GM23248 (cell line): ENCODE measurements at places on chromosomes 12 and 14. TPM values are rescaled to one million over a fixed set of nuclear protein-coding genes. Genes with fewer than 3 reads are reported as not detected.

The GPR84 gene
- total RNA-seq = not detected in 2 replicates

The PPM1H gene
- total RNA-seq = 0.13 and 1.2 TPM in 2 replicates

The EXOC3L4 gene
- not detected in 2 replicates for total RNA-seq

The ALDH1L2 gene
- 50.9 and 83.0 TPM in 2 replicates for total RNA-seq

The SERPINA10 gene
- not detected in 2 replicates for total RNA-seq

The PIWIL1 gene
- total RNA-seq = not detected in 2 replicates

The OLR1 gene
- total RNA-seq = 6.3 and 6.8 TPM in 2 replicates

The OR10AD1 gene
- not detected in 2 replicates for total RNA-seq

The PIP4P1 gene
- total RNA-seq = 18.6 and 244 TPM in 2 replicates

The LMO3 gene
- not detected in 2 replicates for total RNA-seq

The TDG gene
- total RNA-seq = 22.8 and 24.0 TPM in 2 replicates

The SRRM4 gene
- total RNA-seq = not detected in 2 replicates

- no peak for DNase-seq
Observed at GRCh38 chr14:59422069-59422881, 42.9 kb downstream of the GPR135 start.

GRCh38 chr12:68510397-68510796 is 100.3 kb upstream of the RAP1B start:
- DNase-seq = no peak

DNA sequence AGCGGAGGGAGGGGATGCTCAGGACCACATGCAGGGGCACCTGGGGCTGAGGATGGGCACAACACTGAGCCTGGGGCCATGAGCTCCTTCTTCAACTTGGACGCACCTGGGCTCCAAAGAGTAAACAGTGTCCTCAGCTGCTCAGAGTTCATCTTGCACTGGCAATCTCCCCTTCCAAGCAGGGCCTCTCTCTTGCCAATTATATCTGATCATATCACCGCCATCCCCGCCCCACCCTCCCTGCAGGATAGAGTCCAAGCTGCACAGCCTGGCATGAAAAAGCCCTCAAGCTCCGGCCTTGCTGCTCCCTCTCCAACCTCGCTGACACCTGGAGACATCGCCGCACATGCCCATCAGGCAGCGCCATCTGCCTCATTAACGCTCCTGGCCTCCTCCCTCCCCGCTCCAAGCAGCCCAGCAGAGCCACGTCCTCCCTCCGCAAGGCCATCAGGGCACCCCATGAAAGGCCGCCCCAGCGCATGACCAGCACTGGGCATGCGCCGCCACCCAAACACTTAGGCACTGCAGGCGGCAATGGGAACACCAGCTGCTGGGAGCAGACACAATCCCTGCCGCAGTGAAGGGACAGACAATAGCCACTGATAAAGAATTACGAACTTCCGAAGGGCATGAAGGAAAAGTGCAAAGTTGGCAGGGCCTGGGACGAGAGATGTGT is 88.8 kb downstream of the CHGA start:
- DNase-seq = no peak

- no peak for DNase-seq
Observed at GRCh38 chr12:67151886-67152285, 117.3 kb upstream of the CAND1 start.

GRCh38 chr14:92472860-92473259 is 40.7 kb upstream of the RIN3 start:
- DNase-seq = peak; percentile 31

- DNase-seq = no peak
Observed at GRCh38 chr14:21258889-21259787, 10.1 kb downstream of the HNRNPC start.

- no peak for DNase-seq
Observed at GRCh38 chr12:119666900-119667576, 895 bp upstream of the PRKAB1 start.

DNA sequence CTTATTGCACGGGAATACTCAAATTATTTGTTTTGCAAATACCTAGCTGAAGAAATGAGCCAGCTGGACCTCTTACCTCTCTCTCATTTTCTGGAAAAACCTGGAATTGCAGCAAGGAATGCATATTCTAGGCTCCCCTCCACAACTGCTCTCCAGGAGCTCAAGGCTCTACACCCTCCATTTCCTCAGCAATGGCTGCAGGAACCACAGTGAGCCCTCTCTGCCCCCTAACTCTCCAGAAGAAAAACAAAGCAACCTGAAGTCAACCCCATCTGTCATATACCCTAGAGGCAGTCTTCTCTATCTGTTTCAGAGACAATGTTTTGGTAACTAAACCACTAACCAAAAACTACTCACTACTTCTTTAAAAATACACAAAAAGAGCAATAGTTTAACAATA is 221.6 kb downstream of the SLC25A21 start:
- DNase-seq = no peak

DNA sequence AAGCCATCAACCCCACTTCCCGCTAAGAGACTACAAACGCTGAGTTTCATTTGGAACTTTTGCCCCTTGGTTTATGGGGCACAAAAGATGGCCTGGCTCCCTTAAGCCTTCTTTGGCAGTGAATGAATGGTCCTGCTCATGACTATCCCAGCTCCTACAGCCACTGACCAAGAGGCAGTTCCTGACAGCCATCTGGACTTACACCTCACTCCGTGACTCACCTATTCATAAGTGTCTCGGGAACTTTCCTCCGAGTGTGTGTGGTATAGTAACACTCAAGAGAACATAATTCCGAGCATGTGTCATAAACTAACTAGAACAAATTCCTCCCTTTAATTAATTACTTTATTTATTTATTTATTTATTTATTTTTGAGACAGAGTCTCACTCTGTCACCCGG is 51.9 kb upstream of the NUDT4 start:
- peak; percentile 95 for DNase-seq

GRCh38 chr14:105128059-105128458 is 40.5 kb downstream of the JAG2 start:
- DNase-seq = no peak

- DNase-seq = no peak
Observed at GRCh38 chr12:42190376-42190775, 45.7 kb upstream of the GXYLT1 start.

- DNase-seq = no peak
Observed at GRCh38 chr14:73861073-73861472, 9.4 kb downstream of the PTGR2 start.

DNA sequence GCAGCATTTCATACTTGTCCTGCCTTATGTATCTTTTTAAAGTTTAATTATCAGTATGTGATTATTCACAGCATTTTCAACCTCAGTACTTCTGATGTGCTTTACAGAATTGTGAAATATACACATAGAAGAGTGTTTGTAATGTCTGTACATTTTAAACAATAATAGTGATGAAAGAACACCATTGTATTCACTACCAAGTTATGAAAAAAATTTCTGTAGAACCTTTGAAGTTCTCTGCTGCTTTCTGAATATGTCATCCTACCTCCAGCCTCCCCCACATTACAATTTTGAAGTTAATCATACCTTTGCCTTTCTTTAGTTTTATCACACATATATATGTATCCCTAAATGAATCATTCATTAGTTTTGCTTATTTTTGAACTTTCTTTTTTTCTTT is 24.8 kb downstream of the FRMD6 start:
- DNase-seq = peak; percentile 58

DNA sequence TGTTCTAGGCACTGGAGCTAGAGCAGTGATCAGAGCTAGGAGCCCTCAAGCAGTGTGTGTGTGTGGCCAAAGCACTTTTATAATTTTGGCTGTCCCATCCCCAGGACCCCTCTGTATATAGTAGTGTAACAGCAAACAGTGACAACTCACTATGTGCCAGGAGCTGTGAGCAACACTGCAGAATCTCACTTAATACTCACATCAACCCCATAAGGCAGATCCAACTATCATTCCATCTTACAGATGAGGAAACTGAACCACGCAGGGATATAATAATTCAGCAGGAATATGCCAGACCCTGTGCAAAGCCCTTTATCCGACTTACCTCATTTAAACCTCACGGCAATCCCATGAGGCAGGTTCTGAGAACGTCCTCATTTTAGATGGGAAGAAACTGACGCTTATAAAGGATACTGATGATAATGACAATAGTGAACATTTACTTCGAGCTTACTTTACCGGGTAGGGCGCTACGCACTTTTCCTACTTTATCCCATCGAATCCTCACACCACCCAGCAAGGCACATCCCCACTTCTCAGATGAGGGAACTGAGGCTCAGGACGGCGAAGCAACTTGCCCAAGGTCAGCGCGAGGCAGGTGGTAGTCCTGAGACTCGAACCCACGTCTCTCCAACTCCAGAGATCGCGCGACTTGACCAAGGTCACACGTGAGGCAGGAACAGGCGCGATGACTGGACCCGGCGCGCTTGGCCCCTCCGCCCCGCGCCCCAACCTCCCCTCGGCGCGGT is 687 bp downstream of the RAB35 start:
- DNase-seq = peak; percentile 81

GRCh38 chr14:75561013-75561432 is 17.4 kb upstream of the FLVCR2 start:
- peak; percentile 80 for DNase-seq

DNA sequence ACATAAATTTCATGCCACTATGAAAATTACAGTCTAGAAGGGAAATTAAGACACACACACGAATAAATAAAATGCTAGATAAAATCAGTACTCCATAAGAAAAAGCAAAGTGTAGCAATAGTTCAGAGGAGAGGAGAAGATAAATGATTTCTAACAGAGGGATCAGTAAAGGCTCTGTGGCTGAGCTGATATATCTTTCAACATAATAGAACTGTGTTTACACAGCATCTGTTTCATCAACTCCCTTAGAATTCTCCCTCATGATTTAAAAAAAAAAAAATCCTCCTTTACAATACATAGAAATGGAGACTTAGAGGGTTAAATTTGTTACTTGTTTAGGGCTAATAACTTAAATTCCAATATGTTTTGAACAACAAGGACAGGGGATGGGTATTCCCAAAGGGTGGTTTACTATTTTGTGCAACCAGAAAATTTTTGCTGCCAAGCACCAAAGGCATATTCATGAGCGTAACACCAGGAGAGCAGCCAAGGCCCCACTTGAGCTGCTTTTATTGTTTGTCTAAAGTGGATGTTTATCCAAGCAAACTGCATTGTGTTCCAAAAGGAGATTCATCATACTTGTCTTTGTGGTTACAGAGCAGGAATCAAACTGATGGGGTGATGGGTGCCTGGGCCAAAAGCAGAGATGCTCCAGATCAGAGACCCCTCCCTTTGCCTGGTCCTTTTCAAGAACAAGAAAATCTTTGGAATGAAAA is 162.7 kb downstream of the BMP4 start:
- DNase-seq = no peak

DNA sequence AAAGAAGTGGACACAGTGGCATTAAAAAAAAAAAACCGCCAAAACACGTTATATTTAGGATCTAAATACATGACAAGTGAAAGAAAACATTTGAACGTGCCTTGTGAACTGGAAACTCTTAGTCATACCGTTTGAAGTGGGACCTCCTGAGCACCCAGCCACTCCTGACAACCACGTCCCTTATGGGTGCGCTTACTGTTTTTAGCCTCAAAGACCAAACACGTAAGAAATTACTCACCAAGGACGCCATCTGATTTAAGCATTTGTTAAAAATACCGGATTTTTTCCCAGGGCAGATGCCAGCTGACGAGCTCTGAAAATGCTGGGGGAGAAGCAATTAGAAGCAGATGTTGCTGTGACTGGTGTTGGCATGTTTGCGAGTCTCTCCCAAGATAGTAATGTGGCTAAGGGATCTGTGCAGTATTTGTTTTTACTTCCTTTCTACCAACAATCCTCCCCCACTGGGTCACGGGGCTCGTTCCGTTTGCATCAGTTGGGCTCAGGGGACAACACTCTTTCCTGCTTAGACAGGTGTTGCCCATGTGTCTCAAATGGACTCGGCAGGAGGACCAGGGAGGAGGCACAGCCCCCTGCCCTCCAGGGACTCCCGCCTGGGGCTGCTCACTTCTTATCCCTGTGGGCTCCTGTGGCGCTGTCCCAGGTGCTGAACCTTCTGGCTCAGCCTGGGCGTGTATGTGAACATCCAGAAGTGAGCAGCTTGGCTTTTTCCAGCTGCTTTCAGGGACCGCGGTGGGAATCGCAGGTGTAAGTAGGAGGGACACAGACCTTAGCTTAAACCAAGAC is 101.0 kb downstream of the BEGAIN start:
- peak; percentile 95 for DNase-seq

- DNase-seq = peak; percentile 98
Observed at GRCh38 chr14:96391293-96392118, 422 bp upstream of the AK7 start.

GRCh38 chr12:29333178-29333577 is 47.8 kb downstream of the ERGIC2 start:
- no peak for DNase-seq

- peak; percentile 61 for DNase-seq
Observed at GRCh38 chr12:52741375-52742195, 35.6 kb downstream of the KRT76 start.

DNA sequence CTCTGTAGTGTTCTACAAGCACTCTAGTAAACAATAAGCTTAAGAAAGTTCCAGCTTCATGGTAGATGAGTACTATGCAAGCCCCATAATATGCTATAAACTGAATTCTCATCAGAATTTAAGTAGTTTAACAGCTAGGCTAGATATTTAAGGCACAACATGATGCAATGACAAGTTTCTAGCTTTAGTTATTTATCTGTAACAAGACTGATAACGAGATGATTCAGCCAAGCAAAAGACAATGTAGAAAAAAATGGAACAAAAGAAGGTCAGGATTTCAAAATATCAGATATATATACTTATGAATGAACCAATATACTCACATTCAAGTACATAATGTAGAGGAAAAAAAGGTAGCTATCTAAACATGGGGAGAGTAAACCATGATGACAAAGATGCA is 61.0 kb upstream of the RERGL start:
- no peak for DNase-seq

DNA sequence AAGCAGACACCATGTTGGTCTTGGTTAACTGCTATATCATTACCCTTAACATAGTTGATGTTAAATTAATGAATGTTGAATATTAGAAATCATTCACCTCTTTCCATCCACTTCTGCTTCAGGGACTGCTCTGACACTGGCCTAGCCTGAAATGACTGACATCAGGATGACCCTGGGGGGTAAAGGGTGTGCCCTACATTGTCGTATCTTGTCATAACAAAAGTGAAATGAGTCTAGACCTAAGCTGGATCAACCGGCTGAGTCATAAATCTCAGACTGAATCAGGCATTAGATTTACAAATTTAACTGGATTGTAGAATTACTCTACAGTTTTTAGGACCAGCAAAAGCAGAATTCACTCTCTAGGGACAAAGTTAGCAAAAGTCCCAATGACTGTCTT is 35.3 kb downstream of the KICS2 start:
- peak; percentile 64 for DNase-seq

- no peak for DNase-seq
Observed at GRCh38 chr14:33052943-33053342, 114.3 kb downstream of the NPAS3 start.

GRCh38 chr12:40212566-40212965 is 12.2 kb upstream of the LRRK2 start:
- DNase-seq = no peak

DNA sequence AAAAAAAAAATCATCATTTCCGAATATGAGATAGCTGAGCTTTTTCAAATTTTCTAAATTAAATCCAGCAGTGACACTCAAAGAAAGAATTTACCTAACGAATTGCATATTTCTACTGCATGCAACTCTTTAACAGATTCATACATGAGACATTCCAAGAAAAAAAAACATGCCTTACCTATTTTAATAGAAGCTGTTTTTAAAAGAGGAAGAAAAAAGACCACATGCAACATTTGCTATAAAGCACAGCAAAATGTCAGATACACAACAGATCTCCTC is 18.5 kb downstream of the CORO1C start:
- DNase-seq = peak; percentile 25

- DNase-seq = peak; percentile 88
Observed at GRCh38 chr12:92927436-92928281, 1.4 kb downstream of the EEA1 start.

- DNase-seq = no peak
Observed at GRCh38 chr14:31945074-31945613, 132.0 kb upstream of the ARHGAP5 start.
